ENCODE measurements at places on chromosomes 4 and X.

DNA sequence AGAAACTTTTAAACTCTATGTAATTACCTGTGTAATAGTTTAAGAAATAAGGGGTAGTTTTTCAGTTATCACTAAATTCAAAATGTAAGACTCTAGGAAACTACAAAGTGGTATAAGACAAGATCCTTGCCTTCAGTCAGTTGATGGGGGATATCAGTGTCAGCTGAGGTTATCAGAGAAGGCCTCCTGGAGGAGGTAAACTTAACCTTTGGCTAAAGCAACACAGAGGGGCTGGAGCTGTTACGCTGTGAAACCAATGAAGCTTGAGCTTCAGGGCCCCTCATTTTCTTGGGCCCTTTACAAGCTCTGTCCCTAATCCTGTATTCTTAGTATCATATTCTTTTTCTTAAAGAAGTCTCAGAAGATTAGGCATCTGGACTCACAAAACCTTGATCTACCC lies 35.9 kb downstream of the FAM13A start:
- DNase-seq: no peak

DNA sequence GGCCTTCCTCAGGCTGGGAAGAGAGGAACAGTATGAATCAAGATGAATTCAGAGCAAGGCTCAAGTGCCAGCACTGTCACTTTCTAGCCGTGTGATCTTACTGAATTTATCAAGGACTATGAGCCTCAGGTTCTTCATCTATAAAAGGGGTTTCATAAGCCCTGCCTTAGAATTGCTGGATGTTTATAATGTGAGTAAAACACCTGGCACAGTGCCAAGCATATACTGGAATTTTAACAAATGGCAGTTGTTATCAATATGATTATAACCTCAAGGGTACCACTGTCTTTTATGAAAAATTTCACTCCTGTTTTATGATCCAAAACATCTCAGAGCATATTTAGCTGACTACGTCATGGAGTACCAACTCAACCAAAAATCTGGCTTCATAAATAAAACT lies 4.0 kb downstream of the MAGEC2 start:
- no peak for DNase-seq

- DNase-seq: peak; percentile 6
Observed at GRCh38 chr4:158020176-158020575, 152.6 kb downstream of the GASK1B start.

GRCh38 chrX:131725001-131725654 lies 181.3 kb downstream of the OR13H1 start:
- no peak for DNase-seq

DNA sequence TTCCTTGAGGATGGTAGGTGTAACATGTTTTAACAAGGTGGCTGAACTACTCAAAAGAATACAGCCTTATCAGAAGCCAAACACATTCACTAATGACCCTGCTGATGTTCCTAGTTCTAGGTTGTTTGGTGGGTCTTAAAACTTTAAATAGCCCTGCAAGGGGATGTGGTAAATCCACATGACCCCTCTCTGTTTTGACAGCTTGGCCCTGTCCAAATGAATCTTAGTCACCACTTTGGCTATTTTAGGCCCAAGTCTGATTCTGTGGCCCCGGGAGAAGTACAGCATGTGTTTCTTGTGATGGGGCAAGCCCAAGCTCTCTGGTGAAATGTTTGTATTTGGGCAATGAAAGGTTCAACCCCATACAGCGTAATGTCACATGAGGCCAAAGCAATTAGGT lies 54.5 kb upstream of the GPR34 start:
- DNase-seq: peak; percentile 12

- DNase-seq: no peak
Observed at GRCh38 chr4:44121210-44121609, 327.4 kb downstream of the KCTD8 start.

- DNase-seq: no peak
Observed at GRCh38 chr4:72531322-72531721, 37.7 kb downstream of the ADAMTS3 start.

GRCh38 chr4:185192059-185192458 lies 11.7 kb downstream of the CFAP97 start:
- DNase-seq: no peak

- no peak for DNase-seq
Observed at GRCh38 chr4:172865531-172866127, 303.0 kb upstream of the GALNT7 start.

DNA sequence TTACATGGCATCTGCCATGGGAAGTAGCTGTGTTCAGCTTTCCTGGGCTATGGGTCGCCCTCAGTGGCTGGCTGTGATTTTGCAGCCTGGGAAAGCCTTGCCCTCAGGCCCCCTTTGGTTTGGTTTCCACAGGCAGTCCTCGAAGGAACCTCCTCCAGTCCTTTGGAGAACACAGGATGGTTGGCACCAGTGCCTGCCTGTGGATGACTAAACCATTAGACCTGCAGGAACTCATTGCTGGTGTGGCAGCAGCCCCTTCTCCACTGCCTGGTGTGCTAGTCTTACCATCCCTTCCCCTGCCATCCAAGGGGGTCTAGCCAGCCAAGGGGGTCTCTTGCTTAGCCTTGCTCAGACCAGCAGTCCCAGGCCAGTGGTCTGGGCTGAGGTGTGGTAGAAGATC lies 71.4 kb upstream of the PJA1 start:
- DNase-seq: no peak

DNA sequence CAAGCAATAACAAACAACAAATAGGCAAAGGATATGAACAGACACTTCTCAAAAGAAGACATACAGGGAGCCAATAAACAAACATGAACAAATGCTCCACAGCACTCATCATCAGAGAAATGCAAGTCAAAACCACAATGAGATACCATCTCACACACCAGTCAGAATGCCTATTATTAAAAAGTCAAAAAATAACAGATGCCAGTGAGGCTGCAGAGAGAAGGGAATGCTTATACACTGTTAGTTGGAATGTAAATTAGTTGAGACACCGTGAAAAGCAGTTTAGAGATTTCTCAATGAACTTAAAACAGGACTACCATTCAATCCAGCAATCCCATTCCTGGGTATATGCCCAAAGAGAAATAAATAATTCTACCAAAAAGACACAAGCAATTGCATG lies 129.8 kb upstream of the MAGEB2 start:
- no peak for DNase-seq

DNA sequence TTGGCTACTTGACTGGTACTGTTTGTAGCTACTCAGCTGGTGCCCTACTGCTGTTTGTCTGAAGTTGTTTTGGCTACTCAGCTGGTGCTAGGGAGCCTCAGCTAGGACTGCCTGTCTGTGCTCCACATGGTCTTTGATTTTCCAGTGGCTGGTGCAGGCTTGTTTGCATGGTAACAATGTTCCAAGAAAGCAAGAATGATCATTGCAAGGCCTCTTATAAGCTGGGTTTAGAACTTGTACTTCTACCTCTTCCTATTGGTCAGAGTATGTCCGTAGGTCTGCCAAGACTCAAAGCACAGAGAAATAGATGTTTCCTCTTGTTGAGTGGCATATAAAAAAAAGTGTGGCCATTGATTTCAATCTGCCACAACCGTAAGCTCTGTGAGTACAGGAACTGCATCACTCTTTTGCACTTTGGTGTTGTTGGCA lies 17.6 kb downstream of the NFKB1 start:
- DNase-seq: peak; percentile 23

- DNase-seq: no peak
Observed at GRCh38 chr4:38939165-38939564, 71.6 kb downstream of the FAM114A1 start.

DNA sequence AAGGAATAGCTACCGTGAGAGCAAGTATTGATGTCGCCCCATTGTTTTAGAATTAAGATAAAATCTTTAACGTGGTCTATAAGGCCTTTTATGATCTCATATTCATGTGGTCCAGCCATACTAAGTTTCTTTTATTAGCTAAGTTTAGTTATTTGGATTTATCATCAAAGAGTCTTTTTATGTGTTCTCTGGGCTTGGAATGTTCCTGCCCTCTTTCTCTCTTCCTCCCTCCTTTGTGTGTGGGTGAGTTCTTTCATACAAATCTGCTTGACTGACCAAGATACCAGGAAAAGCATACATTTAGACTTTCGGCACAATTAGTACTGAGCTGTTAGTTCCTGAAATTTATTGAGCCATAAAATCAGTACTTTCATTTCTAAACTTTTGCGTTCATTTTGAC lies 11.3 kb downstream of the TDO2 start:
- DNase-seq: no peak

- DNase-seq: no peak
Observed at GRCh38 chr4:83108101-83108861, 6.2 kb downstream of the PLAC8 start.

DNA sequence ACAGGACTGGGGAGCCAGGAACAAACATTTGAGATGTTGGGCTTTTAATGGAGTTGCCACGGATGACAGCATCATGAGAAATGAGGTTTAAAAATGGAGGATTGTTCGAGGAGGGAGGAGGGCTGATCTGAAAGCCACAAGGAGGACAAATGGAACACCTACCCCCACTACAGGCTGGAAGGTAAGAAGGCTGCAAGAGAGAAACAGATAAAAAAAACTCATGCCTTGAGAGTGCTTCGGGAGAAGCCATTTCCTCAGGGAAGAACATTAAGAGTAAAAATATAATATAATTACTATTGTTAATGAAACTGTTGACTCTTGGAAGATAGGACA lies 119.5 kb upstream of the MAP9 start:
- no peak for DNase-seq

- peak; percentile 75 for DNase-seq
Observed at GRCh38 chr4:37802068-37802666, 24.3 kb upstream of the PGM2 start.

- no peak for DNase-seq
Observed at GRCh38 chr4:108311313-108311712, 142.6 kb upstream of the LEF1 start.

- DNase-seq: no peak
Observed at GRCh38 chr4:102057122-102057521, 266.6 kb downstream of the BANK1 start.

- DNase-seq: peak; percentile 73
Observed at GRCh38 chrX:106481341-106481740, 130.4 kb upstream of the RADX start.

DNA sequence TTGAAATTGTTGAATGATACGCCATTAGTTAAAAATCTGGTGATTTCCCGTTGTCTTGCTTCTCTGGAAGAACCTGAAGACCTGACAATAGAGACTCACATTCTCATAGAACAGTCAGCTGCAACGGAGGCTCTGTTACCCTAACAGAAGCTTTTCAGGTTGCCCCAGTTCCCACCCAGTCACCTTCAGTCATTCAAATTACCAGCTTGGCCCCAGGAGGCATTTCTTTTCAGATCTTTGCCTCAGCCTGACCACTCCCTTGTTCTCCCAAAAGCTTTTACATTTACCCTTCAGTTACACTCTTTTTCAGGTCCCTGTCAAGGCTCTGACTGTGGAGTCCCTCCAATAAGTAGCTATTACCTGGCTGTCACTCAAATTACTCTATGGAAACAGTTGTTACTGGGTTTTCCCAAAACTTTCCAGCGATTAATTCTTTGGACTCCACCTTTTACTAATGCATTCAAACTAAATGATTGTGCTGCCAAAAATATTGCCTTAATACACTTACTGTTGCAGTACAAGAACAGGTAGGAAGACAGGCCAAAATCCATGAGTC lies 162.2 kb upstream of the FTHL17 start:
- DNase-seq: no peak

All from midbrain (tissue), 1 donor.